ENCODE measurements at places on chromosomes 4 and X.

GRCh38 chrX:70301716-70302115, 11.8 kb downstream of the KIF4A start:
- DNase-seq = peak; percentile 62

GRCh38 chr4:39044956-39045826, 13.0 kb upstream of the TMEM156 start:
- peak; percentile 44 for DNase-seq

- DNase-seq = peak; percentile 16
These were observed 685 bp upstream of the NDNF start for GRCh38 chr4:121073004-121073435.

- no peak for DNase-seq
These were observed 504.0 kb downstream of the MAGEE1 start for GRCh38 chrX:76931518-76931917.

GRCh38 chrX:36443007-36443406, 523.5 kb downstream of the CFAP47 start:
- no peak for DNase-seq

- no peak for DNase-seq
These were observed 202.6 kb upstream of the BCOR start for GRCh38 chrX:40300286-40300890.

DNA sequence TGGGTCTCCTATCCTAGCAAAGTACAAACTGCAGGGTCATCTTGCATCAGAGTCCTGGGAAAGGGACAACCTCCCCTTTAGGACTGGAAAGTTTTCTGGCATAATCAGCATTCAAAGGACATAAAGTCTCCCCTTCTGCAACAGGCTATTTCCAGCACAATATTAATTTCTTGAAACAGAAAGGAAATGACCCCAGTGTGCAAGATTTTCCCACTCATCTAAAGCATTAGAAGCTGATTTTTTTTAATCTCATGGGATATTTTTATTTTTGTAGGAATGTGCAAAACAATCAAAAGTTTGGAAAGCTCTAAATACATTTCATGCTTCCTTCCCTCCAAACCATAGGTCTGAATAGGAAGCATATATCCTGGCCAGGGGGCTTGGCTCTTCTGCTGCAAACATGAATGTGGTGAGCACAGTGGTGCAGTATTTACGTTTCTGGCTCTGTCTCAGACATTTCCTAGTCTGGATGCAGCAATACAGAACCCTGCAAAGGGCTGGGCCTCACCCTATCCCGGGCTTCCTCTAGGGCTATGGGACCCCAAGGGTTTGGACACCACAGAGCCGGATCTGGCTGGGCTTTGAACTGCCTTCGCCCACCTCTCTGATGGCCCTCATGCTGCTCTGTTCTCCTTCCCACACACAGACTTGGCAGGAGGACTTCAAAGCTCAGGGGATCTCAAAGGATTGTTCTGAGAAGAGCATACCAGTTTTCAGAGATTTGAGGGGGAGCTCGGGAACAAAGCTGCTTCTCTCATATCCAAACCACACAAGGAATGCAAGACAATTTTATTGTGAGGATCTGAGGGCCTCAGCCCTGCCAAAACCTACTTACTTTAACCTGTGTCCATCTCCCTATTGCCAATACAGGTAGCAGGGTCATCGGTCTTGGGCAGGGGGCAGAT, 64.9 kb downstream of the POLR2B start:
- DNase-seq = peak; percentile 79

DNA sequence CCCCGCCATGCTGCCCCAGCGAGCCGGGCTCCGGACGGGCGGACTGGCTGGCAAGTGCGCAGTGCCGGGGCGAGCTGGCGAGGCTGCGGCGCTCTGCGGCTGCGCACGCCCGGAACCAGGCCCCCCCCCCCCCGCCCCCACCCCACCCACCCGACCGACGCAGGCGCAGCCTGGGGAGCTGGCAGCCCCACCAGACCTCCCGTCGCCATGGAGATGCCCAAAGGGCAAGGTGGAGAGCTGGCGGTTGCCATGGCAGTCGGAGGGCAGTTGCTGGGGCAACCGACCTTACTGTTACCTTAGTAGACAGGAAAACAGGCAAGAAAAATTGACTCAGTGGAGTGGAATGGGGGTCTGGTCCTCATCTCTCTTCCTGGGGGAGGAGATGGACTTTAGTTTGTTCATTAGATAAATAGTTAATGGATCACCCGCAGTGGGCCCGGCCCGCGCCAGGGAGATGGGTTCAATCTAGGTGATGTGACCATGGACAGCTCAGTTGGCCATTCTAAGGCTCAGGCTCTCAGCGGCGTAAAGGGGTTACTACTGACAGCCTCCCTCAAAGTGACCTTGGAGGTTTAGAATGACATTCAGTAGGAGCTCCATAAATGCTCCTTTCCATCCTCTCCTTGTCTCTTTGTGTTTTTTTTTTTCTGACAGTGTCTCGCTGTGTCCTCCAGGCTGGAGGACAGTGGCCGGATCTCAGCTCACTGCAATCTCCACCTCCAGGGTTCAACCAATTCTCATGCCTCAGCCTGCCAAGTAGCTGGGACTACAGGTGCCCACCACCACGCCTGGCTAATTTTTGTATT, at the start of gene PCSK1N:
TSS of gene PCSK1N (minus strand) at position 87 of the 806 bp plus-strand sequence. CDS start at position 9, 78 bp downstream.
- DNase-seq = no peak

- DNase-seq = no peak
These were observed 161.7 kb downstream of the RASL11B start for GRCh38 chr4:53023677-53024299.

- DNase-seq = no peak
These were observed 169.4 kb downstream of the AMELX start for GRCh38 chrX:11462648-11463047.

DNA sequence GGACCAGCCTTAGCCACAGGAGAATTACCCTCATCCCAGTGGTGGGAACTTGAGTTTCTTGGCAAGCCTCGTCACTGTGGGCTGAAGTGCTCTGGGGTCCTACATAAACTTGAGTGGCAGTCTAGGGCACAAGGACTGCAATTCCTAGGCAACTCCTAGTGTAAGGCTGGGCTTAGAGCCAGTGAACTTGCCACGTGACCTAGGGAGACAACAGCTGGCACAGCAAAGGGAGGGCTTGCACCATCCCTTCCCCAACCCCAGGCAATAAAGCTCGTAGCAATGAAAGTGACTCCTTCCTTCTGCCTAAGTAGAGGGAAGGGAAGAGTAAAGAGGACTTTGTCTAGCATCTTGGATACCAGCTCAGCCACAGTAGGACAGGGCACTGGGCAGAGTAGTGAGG, 81.8 kb downstream of the TEX11 start:
- DNase-seq = no peak

Data from choroid plexus epithelial cell (primary cell).